Right hindlimb (tissue), 1 donor: ENCODE measurements at places on chromosomes 6 and 20.

GRCh38 chr6:52314752-52315151 lies 30.2 kb upstream of the MCM3 start:
- no peak for DNase-seq

DNA sequence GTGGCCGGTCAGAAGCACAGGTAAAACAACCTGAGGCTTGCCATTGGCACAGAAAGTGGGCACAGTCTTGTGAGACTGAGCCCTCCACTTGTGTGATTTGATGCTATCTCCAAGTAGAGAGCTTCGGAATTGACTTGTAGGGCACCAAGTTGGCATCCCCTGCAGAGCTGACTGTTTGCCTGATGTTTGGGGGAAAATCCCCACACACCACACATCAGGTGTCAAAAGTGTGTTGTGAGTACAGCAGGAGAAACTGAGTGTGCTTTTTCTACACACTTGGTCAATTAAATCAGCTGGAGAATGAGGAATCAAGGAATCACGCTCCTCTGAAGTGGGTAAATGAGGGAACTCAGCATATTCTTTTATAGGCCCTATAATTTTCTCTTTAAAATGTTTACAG lies 989 bp downstream of the SERINC3 start:
- no peak for DNase-seq

DNA sequence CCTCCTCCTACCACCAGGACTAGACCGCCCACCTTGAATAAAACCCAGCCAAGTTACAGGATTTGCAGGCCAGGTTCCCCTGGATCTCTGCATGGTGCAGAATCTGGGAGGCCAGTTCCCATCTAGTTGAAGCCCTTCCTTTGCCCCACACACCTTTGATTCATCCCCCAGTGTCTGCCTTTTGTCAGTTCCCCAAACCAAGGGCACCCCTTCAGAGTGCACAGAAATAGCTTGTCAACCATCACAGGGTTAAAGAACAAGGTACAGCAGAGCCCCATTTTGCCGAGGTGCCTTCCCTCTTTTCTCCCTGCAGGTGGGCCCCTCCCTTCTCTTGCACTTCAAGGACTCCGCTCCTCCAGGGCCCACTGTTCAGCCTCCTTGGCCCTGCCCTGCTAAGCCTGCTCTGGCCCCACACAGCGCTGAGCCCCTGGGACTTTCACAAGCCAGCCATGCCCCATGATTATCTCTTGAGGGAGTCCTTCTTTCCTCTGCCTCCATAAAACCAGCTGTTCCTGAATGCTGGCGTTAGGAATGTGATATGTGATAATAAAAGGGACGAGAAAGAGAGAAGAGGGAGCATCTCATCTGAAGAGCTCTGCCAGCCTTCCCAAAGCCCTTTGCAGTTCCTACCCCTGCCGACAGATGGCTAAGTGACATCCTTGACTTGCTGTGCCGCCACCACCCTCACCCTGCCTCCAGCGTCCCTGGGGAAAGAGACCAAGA lies 280.3 kb downstream of the CDC5L start:
- DNase-seq: no peak

GRCh38 chr20:5095931-5096330 lies 23.8 kb downstream of the PCNA start:
- DNase-seq: no peak

GRCh38 chr6:55826941-55827340 lies 48.4 kb downstream of the BMP5 start:
- no peak for DNase-seq

- no peak for DNase-seq
These were observed 1166.0 kb upstream of the GJE1 start for GRCh38 chr6:140966676-140967075.

GRCh38 chr6:34151321-34152041 lies 5.6 kb upstream of the GRM4 start:
- DNase-seq: peak; percentile 19

DNA sequence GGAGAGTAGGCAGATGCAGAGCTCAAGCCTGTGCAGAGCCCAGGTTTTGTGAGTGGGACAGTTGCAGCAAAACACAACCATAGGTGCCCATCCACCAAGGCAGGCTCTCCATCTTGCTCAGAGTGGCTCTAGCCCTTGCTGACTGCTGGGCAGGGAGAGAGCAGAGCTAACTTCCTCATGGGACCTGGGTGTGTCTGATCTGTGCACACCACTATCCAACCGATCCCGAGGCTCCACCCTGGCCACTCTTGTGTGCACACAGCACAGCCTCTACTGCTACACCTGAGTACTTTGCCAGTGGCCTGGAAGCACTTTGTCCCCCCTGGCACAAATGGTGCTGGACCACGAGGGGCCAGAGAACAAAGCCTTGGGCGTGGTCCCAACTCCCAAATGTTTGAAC lies 7.9 kb upstream of the DEFB125 start:
- DNase-seq: no peak
